MM.1S (cell line): ENCODE measurements at places on chromosomes 3 and 15.

- H3K36me3 ChIP-seq: no peaks in the 10 kb centered on the region
- DNase-seq: no peak
- no peak overlapping the region for H3K4me3 ChIP-seq
- H3K27ac ChIP-seq: no peak overlapping the region
- no peaks in the 10 kb centered on the region for H3K27me3 ChIP-seq
Observed at GRCh38 chr15:48582452-48583247, 62.9 kb downstream of the FBN1 start.

GRCh38 chr3:8762607-8763377, 6.6 kb downstream of the OXTR start:
- no peak overlapping the region for H3K27ac ChIP-seq
- H3K4me3 ChIP-seq: no peak overlapping the region
- DNase-seq: no peak
- no peaks in the 10 kb centered on the region for H3K27me3 ChIP-seq
- no peaks in the 10 kb centered on the region for H3K4me1 ChIP-seq

GRCh38 chr15:50128266-50128665, 9.2 kb upstream of the ATP8B4 start:
- H3K27ac ChIP-seq: no peak overlapping the region
- no peaks in the 10 kb centered on the region for H3K4me1 ChIP-seq
- no peaks in the 10 kb centered on the region for H3K36me3 ChIP-seq
- H3K27me3 ChIP-seq: no peaks in the 10 kb centered on the region

- no peaks in the 10 kb centered on the region for H3K36me3 ChIP-seq
- peaks cover 27% of the 10 kb centered on the region for H3K4me1 ChIP-seq
- DNase-seq: no peak
- H3K27ac ChIP-seq: no peak overlapping the region
- H3K4me3 ChIP-seq: no peak overlapping the region
Observed at GRCh38 chr3:124383051-124383450, 347.2 kb upstream of the UMPS start.

DNA sequence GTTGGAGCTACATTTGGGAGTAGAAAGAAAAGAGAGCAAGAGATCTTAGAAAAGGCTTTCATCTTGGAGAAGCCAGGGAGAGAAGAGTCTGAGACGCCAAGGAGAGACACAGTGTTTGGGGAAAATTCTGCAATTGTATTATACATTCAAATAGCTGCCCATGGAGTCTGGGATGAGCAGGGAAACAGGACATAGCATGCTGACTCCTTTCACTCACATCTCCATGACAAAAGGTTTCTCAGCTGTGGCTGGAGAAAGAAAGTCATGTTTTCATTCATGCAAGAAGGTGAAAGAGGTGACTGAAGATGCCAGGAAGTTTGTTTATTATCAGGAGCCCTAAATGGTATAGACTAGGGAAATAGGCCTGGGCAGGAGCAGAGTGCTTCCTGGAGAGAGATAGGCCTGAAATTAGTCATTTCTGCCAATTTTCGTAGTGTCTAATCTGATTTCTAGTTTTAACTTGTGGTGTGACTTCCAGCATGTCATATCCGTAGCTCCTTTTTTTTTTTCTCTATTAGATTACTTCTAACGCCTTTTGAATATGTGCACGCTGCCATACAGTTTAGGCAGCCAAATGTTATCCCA, 34.1 kb downstream of the ACP3 start:
- H3K36me3 ChIP-seq: no peaks in the 10 kb centered on the region
- no peaks in the 10 kb centered on the region for H3K27me3 ChIP-seq
- H3K4me1 ChIP-seq: no peaks in the 10 kb centered on the region
- DNase-seq: no peak
- H3K27ac ChIP-seq: no peak overlapping the region

- no peak overlapping the region for H3K4me3 ChIP-seq
- no peaks in the 10 kb centered on the region for H3K27me3 ChIP-seq
- peak; percentile 30 for DNase-seq
- no peaks in the 10 kb centered on the region for H3K36me3 ChIP-seq
- 0 out of 2 replicates have a peak, but pooled peaks cover 7% of the 10 kb centered on the region for H3K4me1 ChIP-seq
Observed at GRCh38 chr3:143348486-143349327, 229.1 kb downstream of the CHST2 start.

DNA sequence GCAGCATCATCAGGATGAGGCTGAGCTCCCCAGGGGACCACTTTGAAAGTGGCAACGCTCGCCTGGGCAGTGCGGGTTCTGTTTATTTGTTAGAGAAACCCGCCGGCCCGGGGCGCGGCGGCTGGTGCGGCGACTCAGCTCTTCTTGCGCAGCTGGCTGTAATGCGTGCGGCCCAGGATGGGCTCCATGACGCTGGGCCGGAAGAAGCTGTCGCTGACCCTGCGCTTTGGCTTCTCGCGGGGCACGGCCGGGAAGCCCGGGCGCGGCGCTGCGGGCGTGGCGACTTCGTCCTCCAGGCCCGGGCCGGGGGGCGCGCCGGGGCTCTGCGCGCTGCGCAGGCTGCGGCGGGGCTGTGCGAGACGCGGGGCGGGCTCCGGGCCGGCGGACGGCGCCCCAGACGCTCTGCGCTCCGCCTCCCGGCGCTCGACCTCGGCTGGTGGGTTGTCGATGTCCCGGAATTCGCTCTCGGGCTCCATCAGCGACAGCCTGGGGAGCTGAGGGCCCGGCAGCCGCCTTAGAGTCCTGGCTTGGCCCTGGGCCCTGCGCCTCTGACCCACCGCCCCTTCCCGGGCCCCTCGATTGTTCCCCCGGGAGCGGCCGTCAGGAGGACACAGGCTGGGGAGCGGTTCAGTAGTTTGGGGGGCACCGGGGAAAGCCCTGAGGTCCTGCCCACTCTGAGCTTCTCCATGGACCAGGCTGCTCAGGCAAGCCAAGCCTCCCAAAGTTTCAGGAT, 10.3 kb upstream of the KIF7 start:
- no peaks in the 10 kb centered on the region for H3K36me3 ChIP-seq
- H3K27me3 ChIP-seq: peaks cover 5% of the 10 kb centered on the region; the same call in 1 of the 2 replicates
- H3K27ac ChIP-seq: no peak overlapping the region
- DNase-seq: peak; percentile 44

DNA sequence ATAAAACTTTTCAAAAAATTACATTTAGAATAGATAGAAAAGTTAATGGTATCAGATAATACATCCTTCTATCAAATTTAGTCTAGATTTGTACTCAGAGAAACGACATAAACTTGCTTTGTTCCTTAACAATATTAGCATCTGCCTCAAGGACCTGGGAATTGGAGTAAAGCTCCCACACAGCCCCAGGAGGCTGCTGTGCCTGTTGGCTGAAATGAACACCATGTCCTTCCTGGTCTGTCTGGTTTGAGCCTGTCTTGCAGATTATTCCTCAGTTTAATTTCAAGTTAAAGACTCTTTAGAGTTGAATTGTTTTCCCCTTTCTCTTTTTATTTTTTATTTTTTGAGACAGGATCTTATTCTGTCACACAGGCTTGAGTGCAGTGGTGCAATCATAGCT, 19.4 kb downstream of the GNB5 start:
- DNase-seq: no peak
- H3K4me1 ChIP-seq: no peaks in the 10 kb centered on the region
- no peak overlapping the region for H3K27ac ChIP-seq
- H3K36me3 ChIP-seq: no peaks in the 10 kb centered on the region
- H3K4me3 ChIP-seq: no peak overlapping the region

DNA sequence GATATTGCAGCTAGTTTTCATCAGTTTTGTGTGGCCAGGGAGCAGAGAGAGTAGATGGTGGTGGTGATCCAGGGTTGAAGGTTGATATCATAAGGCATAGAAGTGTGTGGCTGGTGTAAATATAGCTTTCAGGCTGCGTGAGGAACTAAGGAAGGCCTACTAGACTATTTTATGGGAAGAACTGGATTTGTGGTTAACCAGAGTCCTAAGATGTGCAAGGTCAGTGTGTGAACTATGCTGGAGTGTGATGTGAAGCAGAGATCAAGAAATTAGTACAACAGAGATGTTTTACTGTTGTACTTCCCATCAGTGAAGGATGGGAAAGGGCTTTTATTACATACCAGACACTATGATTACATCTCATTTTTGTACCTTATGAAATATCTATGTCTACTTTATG, 41.5 kb downstream of the MAPK6 start:
- no peak overlapping the region for H3K4me3 ChIP-seq
- peaks cover 7% of the 10 kb centered on the region; the same call in 1 of the 2 replicates for H3K36me3 ChIP-seq
- H3K27ac ChIP-seq: no peak overlapping the region
- no peak for DNase-seq
- H3K4me1 ChIP-seq: no peaks in the 10 kb centered on the region

DNA sequence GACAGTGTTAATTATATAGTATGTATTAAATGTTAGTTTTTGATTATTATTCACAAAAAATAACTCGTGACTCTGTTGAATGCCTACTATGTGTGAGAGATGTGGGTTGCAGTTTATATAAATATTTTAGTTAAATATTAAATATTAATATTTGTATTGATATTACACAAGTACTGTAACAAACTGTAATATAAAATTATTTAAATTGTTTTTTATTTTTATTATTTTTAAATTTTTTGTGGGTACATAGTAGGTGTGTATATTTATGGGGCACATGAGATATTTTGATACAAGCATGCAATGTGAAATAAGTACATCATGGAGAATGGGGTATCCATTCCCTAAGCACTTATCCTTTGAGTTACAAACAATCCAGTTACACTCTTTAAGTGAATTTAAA, 196.1 kb upstream of the ZNF717 start:
- no peak overlapping the region for H3K4me3 ChIP-seq
- H3K27me3 ChIP-seq: no peaks in the 10 kb centered on the region
- no peaks in the 10 kb centered on the region for H3K4me1 ChIP-seq
- DNase-seq: no peak

DNA sequence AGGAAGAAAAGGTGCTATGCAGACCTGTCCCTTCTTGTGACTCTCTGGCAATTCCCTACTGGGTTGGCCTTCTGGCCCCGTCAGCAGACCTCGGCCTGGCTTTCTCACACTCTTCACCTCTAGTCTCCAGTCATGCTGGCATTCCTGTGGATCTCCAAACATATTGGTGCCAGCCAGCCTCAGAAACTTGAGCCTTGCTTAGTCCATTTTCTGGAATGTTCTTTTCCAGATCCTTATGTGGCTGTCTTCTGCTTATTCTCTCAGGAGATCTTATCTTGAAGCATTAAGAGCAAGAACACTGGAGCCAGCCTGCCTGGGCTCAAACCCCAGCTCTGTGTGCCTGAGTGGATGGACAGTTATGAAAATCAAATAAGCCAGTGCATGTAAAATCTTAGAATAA, 88.2 kb upstream of the NTRK3 start:
- no peaks in the 10 kb centered on the region for H3K27me3 ChIP-seq
- H3K36me3 ChIP-seq: no peaks in the 10 kb centered on the region
- H3K27ac ChIP-seq: no peak overlapping the region
- no peaks in the 10 kb centered on the region for H3K4me1 ChIP-seq
- H3K4me3 ChIP-seq: no peak overlapping the region

- no peaks in the 10 kb centered on the region for H3K27me3 ChIP-seq
- DNase-seq: peak; percentile 78
- H3K27ac ChIP-seq: peak overlapping the region; percentile 98
- H3K4me3 ChIP-seq: peak overlapping the region; percentile 92
Observed at GRCh38 chr15:31344823-31345605, 18.4 kb downstream of the KLF13 start.

GRCh38 chr3:51375136-51375535, 10.0 kb upstream of the MANF start:
- no peak overlapping the region for H3K4me3 ChIP-seq
- no peaks in the 10 kb centered on the region for H3K4me1 ChIP-seq
- H3K27me3 ChIP-seq: no peaks in the 10 kb centered on the region
- no peak for DNase-seq
- no peak overlapping the region for H3K27ac ChIP-seq

DNA sequence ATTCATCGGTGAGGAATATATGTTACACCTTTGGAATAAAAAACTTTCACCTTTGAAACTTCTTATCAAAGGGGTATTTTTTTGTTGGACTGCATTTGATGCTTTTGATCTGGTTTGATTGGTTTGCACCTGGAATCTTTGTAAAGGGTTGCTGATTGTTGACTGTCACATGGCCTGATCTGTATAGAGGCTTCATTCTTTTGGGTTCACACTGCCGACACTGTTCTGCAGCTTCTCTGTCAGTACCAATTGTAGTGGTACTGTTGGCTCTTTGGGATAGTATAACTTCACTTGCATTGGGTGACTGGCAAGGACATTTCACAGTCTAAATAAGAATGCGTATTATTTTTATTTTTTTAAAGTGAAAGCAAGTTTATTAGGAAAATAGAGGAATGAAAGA, 155.7 kb downstream of the DOCK3 start:
- H3K4me3 ChIP-seq: no peak overlapping the region
- no peak overlapping the region for H3K27ac ChIP-seq
- no peak for DNase-seq
- no peaks in the 10 kb centered on the region for H3K36me3 ChIP-seq
- H3K27me3 ChIP-seq: no peaks in the 10 kb centered on the region

- H3K27ac ChIP-seq: no peak overlapping the region
- H3K4me3 ChIP-seq: no peak overlapping the region
- H3K4me1 ChIP-seq: peaks cover 4% of the 10 kb centered on the region; the same call in 1 of the 2 replicates
- no peak for DNase-seq
- H3K36me3 ChIP-seq: no peaks in the 10 kb centered on the region
Observed at GRCh38 chr3:136954980-136955780, 2.6 kb upstream of the IL20RB start.

GRCh38 chr3:13379201-13379830, 40.8 kb downstream of the NUP210 start:
- no peak for DNase-seq
- H3K4me1 ChIP-seq: no peaks in the 10 kb centered on the region
- no peak overlapping the region for H3K4me3 ChIP-seq
- H3K27me3 ChIP-seq: no peaks in the 10 kb centered on the region

DNA sequence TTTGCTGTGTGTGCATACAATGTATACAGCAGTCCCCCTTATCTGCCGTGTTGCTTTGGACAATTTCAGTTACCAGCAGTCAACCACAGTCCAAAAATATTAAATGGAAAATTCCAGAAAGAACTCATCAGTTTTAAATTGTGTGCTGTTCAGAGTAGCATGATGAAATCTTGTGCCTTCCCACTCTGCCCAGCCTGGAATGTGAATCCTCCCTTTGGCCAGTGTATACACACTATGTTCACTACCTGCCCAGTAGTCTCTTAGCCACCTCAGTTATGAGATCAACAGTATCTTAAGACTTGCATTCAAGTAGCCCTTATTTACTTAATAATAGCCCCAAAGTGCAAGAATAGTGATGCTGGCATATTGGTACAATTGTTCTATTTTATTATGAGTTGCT, 133.6 kb upstream of the ABHD17C start:
- H3K4me3 ChIP-seq: no peak overlapping the region
- H3K4me1 ChIP-seq: no peaks in the 10 kb centered on the region
- DNase-seq: no peak
- H3K27ac ChIP-seq: no peak overlapping the region
- H3K36me3 ChIP-seq: no peaks in the 10 kb centered on the region

DNA sequence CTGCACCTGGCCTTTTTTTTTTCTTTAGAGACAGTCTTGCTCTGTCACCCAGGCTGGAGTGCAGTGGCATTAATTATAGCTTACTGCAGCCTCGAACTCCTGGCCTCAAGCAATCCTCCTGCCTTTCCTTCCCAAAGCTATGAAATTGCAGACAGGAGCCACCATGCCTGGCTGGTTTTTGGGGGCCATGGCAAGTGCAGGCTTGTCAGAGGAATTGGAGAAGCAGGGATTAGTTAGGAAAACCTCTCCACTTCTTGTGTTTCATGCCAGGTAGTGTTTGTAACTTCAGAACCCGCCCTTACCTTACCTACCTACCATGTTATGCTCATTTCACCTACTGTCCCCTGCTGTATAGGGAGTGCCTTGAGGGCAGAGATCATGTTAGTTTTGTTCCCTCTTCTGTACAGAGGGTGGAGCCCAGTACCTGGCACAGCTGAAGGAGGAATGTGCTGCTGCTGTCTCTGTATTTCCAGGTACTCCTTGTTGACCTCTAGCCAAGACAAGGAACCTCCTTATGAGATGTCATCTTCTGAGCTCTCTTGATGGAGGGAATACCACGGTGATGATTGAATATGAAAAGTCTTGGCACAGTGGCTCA, 43.8 kb downstream of the TRAK1 start:
- H3K27me3 ChIP-seq: no peaks in the 10 kb centered on the region
- no peak for DNase-seq
- H3K4me1 ChIP-seq: no peaks in the 10 kb centered on the region
- H3K36me3 ChIP-seq: no peaks in the 10 kb centered on the region
- H3K27ac ChIP-seq: no peak overlapping the region
